ENCODE measurements at places on chromosomes 7 and 10. TPM values are rescaled to one million over a fixed set of nuclear protein-coding genes. Genes with fewer than 3 reads are reported as not detected.

Gene FAM241B
- 0.34 TPM for total RNA-seq

Gene PDE6C
- not detected for total RNA-seq

Gene CDHR1
- total RNA-seq, result not detected

Gene ASB10
- total RNA-seq, result not detected

Gene ARMS2
- total RNA-seq, result not detected

Gene PRTFDC1
- 16.2 TPM for total RNA-seq

Gene FEZF1
- total RNA-seq, result not detected

Gene SPDYE1
- not detected for total RNA-seq

Gene HOXA1
- 0.37 TPM for total RNA-seq

- H3K36me3 ChIP-seq, result peaks cover 10% of the 10 kb centered on the region
- H3K4me1 ChIP-seq, result no peaks in the 10 kb centered on the region
- no peaks in the 10 kb centered on the region for H3K27me3 ChIP-seq
Measured at GRCh38 chr10:126147866-126148587, 240.2 kb downstream of the ADAM12 start.

- no peaks in the 10 kb centered on the region for H3K36me3 ChIP-seq
- H3K4me1 ChIP-seq, result peaks cover 8% of the 10 kb centered on the region
- no peak overlapping the region for H3K27ac ChIP-seq
- DNase-seq, result no peak
Measured at GRCh38 chr10:114313866-114314265, 74.8 kb downstream of the VWA2 start.

- DNase-seq, result no peak
- peaks cover 24% of the 10 kb centered on the region for H3K27me3 ChIP-seq
- H3K4me1 ChIP-seq, result no peaks in the 10 kb centered on the region
- H3K4me3 ChIP-seq, result no peak overlapping the region
Measured at GRCh38 chr7:1380231-1380815, 78.9 kb downstream of the MICALL2 start.

- DNase-seq, result peak; percentile 46
- H3K4me3 ChIP-seq, result no peak overlapping the region
- no peaks in the 10 kb centered on the region for H3K4me1 ChIP-seq
- no peaks in the 10 kb centered on the region for H3K36me3 ChIP-seq
Measured at GRCh38 chr7:85890244-85890811, 703.5 kb upstream of the SEMA3D start.

GRCh38 chr7:134778941-134779740, at the start of gene CALD1:
Gene CALD1 (plus strand): TSS chr7:134779634. CDS start chr7:134867734, 88,100 bp downstream.
- no peak within 1 kb of the TSS for H3K4me3 ChIP-seq
- DNase-seq, result peak; percentile 100
- peaks cover 8% of the 10 kb centered on the region for H3K27me3 ChIP-seq
- H3K4me1 ChIP-seq, result peaks cover 27% of the 10 kb centered on the region
- H3K36me3 ChIP-seq, result no peaks in the 10 kb centered on the region

DNA sequence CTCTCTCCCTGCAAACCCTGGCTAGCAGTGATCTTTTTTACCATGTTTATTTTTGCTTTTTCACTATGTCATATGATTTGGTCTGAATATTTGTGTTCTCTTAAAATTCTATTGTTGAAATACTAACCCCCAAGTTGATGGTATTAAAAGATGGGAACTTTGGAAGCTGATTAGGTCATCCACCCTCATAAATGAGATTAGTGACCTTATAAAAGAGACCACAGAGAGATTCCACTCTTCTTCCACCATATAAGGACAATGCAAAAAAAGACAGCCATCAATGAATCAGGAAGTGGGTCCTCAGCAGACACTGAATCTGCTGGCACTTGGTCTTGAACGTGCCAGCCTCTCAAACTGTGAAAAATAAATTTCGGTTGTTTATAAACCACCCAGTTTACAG, 112.8 kb upstream of the KCND2 start:
- no peaks in the 10 kb centered on the region for H3K27me3 ChIP-seq
- H3K4me3 ChIP-seq, result no peak overlapping the region
- DNase-seq, result no peak
- no peaks in the 10 kb centered on the region for H3K36me3 ChIP-seq
- no peak overlapping the region for H3K27ac ChIP-seq

DNA sequence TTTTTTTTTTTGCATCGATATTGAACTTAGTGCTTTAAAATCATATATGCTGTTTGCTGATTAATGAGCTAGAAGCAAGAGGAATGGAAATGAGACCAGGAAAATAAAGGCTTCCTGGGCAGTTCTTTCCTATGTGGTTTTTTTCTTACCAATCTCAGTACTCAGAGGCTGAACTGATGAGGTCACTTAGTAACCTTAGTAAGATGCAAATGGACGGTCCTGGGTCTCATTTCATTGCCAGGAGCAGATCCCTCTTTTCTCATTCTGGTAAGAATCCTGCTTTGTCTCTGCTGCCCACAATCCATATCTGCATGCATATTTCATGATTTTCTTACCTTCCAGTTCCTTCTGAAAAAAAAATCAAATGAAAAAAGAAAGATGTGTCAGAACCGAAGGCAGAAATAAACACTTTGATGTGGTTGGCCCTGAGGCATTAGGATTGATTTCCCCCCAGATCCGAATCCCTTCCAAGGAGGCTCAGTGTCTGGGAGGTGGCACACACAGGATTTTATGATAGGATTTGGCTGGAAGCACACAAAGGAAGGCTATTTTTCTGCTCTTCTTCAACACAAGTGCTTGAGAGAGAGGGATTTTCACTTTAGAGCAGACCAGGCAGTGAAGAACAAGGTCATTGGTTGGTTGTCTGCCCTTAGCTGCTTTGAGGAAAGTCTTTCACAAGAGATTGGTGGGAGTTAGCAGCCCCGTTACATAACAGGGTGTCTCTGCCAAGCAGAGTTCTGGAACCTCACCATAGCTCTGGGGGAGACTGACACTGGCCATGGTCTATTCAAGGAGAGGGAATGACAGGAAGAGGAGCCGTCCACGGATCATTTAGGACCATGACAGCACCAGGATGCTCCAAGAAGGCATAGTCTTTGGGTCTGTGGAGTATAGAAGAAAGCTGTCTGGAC, 150.0 kb downstream of the CAMK1D start:
- no peak overlapping the region for H3K4me3 ChIP-seq
- H3K27me3 ChIP-seq, result peaks cover 24% of the 10 kb centered on the region
- 0 out of 2 replicates have a peak, but pooled peaks cover 4% of the 10 kb centered on the region for H3K36me3 ChIP-seq
- no peak overlapping the region for H3K27ac ChIP-seq

GRCh38 chr10:3782451-3783315, 2.3 kb downstream of the KLF6 start:
- peaks cover 65% of the 10 kb centered on the region for H3K4me1 ChIP-seq
- H3K27ac ChIP-seq, result peak overlapping the region; percentile 99
- H3K27me3 ChIP-seq, result peaks cover 74% of the 10 kb centered on the region

- no peak overlapping the region for H3K27ac ChIP-seq
- DNase-seq, result no peak
- H3K4me1 ChIP-seq, result peaks cover 43% of the 10 kb centered on the region
Measured at GRCh38 chr7:21948364-21948763, 2.7 kb upstream of the CDCA7L start.

DNA sequence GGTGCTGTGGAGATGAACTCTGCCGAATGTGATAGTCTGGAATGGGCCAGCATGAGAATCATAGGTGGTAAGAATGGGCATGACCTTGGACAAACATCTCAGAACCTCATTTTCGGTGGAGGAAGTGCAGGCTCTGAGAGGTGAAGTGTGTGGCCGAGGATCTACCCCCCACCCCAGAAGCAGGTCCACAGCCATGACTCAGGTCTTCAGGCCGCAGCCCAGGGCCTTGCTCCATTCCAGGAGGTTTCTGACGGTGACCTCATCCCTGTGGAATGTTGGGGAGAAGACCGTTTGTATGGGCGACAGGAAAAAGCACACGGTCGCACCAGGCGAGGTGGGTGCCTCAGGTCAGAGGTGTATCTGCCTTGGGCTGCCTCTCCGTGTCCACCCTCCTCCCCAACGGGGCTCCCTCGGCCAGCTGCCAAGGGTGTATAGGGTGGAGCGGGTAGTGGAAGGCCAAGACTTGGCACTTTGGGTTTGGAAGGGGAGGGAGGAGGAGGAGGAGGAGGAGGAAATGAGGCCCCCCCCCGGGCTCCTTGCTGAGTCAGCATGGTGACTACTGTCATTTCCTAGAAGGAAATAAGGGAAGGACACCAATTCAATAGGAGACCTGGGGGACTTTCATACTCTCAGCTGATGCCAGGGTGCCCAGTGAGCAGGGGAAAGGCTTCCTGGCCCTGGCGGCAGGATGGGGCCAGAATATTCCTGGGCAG, 168.0 kb upstream of the RHEB start:
- H3K36me3 ChIP-seq, result no peaks in the 10 kb centered on the region
- peak overlapping the region; percentile 81 for H3K4me3 ChIP-seq
- DNase-seq, result peak; percentile 94
- peaks cover 4% of the 10 kb centered on the region for H3K27me3 ChIP-seq
- H3K4me1 ChIP-seq, result peaks cover 60% of the 10 kb centered on the region

GRCh38 chr7:76512941-76513816, 2.8 kb downstream of the UPK3B start:
- H3K27me3 ChIP-seq, result no peaks in the 10 kb centered on the region
- no peaks in the 10 kb centered on the region for H3K4me1 ChIP-seq
- H3K27ac ChIP-seq, result no peak overlapping the region
- no peak overlapping the region for H3K4me3 ChIP-seq
- DNase-seq, result no peak
